ENCODE measurements at places on chromosomes 13 and 19.

DNA sequence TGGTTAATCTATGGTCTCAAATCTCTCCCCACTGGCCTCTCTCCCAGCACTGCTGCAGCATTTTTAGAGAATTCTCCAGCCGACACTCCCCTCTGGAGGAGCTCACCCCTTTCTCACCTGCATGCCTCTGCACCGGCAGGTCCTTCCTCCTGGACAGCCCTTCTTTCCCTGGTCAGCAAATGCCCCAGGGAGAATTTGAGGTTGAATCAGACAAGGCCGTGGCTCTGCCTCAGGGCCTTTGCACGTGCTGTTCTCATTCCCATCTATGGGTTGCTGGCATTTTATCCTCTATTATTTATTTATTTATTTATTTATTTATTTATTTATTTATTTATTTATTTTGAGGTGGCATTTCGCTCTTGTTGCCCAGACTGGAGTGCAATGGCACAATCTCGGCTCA, 1.4 kb upstream of the DOCK6 start:
- DNase-seq = no peak

GRCh38 chr19:12668932-12669269, 2.3 kb downstream of the WDR83 start:
- no peak for DNase-seq

- DNase-seq = no peak
Measured at GRCh38 chr19:23310729-23311211, 60.6 kb upstream of the ZNF724 start.

GRCh38 chr19:29771708-29772414, 39.9 kb upstream of the CCNE1 start:
- peak; percentile 42 for DNase-seq

GRCh38 chr19:55432241-55432959, 10.7 kb downstream of the SHISA7 start:
- no peak for DNase-seq

GRCh38 chr19:46659151-46660007, 1.6 kb downstream of the DACT3 start:
- DNase-seq = no peak

GRCh38 chr13:97369261-97369893, 64.6 kb upstream of the RAP2A start:
- no peak for DNase-seq

DNA sequence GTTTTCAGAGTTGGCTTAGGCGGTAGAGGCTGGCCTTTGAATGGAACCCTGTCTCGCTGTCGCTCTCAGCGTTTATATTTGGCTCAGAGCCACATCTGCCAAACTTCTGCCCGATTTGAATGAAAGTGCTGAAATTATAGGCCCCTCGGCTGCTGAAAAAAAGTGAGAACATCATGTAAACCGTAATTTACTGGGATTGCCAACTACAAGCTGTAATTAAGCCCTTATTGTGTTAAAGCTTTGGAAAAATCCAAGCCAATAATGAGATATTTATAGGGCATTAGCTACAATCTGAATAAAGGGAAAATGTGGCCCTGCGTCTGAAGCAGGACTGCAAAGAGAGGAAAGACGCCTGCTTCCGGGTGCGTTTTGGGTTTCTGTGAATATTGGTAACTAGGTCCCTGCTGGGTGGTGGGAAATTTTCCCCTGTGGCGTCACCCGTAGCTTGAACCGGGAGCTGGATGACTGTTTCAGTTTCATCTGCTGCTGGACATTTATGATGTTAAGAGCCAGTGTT, 9.9 kb downstream of the DNM2 start:
- DNase-seq = no peak

DNA sequence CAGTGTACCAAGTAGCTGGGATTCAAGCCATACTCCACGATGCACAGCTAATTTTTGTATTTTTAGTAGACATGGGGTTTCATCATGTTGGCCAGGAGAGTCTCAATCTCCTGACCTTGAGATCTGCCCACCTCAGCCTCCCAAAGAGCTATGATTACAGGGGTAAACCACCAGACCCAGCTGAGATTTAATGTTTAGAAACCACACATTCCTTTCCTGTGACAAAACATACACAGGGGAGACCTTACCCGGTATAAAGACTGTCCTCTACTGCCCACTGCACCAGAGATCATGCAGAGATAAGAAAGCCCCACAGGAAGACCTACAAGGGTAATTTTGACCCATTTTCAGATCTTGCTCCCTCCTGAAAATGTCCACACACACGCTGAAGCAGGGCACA, 22.8 kb upstream of the ZNF83 start:
- DNase-seq = no peak

- no peak for DNase-seq
Measured at GRCh38 chr13:79404361-79404760, 1.7 kb downstream of the RBM26 start.

- no peak for DNase-seq
Measured at GRCh38 chr19:2978166-2978767, 903 bp downstream of the TLE6 start.

GRCh38 chr13:23701636-23702035, 131.4 kb downstream of the TNFRSF19 start:
- DNase-seq = no peak

GRCh38 chr19:41699231-41699967, 9.0 kb upstream of the CEACAM5 start:
- DNase-seq = peak; percentile 15

DNA sequence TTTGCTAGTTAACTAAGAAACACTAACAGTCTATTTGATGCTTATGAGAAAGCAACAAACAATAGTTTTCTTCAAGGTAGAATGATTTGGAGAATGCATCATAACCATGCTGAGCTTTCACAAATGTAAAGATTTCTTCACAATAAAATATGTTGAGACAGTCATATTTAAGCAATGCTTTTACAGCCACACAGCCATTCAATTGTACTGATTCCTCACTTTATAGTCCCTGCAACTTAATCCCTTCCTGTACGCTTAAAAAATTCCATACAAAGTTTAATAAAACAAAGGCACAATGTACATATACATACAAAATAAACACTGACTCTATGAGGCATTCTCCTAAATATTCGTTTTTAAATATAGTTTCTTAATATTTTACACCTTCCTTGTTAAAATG, 4.7 kb upstream of the ACOD1 start:
- DNase-seq = no peak

- no peak for DNase-seq
Measured at GRCh38 chr13:106686163-106686562, 118.2 kb upstream of the ARGLU1 start.

DNA sequence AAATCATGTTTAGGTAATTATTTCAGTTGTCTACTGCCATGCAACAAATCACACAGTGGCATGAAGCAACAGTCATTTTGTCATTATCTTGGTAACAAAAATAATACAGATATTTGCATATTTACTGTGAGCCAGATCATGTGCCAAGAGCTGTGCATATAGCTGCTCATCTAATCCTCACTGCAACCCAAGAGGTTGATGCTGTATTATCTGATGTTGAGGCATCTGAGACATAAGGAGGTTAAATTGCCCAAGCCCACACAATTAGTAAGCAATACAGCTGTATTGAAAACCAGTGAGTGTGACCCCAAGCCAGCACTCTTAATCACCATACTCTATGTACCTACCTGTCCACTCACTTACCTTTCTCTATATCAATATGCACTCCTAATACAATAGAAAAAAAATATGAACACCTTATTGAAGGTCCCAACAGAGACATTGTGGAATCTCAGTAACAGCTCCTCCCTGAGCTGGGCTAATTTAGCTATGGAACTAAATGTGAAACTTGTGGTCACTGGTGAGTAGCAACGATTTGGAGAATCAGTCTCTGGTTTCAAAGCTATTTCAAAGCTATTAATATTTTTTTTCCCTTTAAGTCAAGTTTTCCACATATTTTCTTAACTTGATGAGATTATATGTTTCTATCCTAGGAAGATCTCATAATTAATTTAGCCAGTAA, 185.2 kb downstream of the KLF12 start:
- DNase-seq = no peak

- DNase-seq = no peak
Measured at GRCh38 chr19:46482631-46483030, 11.3 kb upstream of the PNMA8A start.

GRCh38 chr19:5170329-5170745, 170.3 kb downstream of the PTPRS start:
- DNase-seq = peak; percentile 77

DNA sequence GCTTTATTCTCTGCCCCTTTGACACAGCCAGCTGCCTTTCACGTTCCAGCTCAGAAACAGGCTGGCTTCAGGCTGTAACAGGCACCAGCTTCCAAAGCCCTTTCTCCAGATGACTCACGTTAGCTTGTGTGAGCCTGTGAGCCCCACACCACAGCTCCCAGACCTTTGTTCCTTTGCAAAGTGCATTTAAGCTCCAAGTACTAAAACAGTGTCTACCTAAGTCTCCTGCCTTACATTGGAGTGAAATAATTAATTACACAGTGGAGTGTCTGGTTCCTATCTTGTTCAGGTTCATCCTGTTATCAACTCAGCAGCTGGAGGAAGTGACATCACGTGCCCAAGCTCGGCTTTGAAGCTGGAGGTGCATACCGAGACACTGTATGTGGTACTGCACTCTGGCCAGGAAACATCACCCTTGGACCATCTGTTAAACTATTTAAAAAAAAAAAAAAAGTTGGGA, 475.8 kb downstream of the FOXO1 start:
- peak; percentile 66 for DNase-seq

- no peak for DNase-seq
Measured at GRCh38 chr19:51250786-51251467, at the start of gene SIGLECL1. Gene SIGLECL1 (plus strand): TSS chr19:51251080. CDS start chr19:51264073, 12,993 bp downstream.

- no peak for DNase-seq
Measured at GRCh38 chr13:111923439-111923838, 143.5 kb upstream of the SOX1 start.

- DNase-seq = no peak
Measured at GRCh38 chr13:28204043-28204442, 65.7 kb downstream of the PAN3 start.

- DNase-seq = no peak
Measured at GRCh38 chr19:18650468-18651041, 13.7 kb downstream of the KLHL26 start.

DNA sequence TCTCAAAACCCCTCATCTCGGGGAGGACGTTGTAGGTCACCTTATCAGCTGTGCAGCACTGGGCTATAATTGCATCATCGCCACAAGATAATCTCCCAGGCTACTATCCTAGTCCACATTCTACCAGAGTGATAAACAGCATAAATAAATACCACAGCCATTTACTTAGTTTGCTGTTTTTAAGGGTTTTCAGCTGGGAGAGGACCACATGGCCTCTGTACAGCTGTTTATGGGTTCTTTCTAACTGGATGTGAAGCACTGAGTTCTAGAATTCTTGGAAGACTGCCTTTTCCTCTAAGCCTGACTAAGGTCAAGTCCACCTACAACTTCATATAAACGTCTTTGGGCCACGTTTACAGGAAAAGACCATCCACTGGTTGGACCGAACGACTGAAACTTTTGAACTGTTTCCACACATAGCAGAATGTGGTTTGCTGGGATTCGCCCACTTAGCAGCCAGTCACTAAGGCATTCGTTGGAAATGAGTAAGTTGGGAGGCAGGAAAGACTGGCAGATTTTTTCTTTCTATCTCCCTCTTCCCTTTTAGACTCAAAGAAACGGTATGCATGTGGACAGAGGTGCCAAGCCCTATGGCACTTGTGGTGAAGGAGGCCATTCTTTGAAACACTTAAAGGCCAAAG, 752.5 kb upstream of the SGCG start:
- no peak for DNase-seq

- DNase-seq = no peak
Measured at GRCh38 chr13:19766591-19766990, 16.2 kb downstream of the PSPC1 start.

DNA sequence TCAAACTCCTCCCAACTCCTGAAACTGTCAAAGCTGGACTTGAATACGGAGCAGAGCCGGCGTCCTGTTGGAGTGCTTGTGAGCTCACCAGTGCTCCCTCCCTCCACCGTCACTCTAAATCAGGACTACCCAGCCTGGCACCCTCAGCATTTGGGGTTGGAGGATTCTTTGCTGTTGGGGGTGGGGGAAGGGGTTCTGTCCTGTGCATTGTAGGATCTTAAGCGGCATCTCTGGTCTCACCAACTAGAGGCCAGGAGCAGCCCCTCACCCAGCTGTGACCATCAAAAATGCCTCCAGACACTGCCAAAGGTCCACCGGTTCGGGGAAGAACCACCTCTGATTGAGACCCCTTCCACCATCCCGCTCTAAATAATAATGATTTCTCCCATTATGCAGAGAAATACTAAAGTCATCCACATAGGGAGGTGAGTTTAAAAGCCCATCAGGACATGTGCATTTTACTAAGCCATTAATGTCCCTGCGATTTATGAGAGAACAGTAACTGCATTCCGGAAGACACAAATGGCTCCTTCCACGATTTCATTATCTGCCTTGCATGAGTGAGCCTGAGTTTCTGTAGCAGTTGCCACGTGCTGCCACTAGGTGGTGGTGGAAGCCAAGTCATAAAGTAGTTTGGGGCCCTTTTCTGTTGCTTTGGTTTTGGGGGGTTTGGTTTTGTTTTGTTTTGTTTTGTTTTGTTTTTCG, 16.1 kb upstream of the USP29 start:
- DNase-seq = peak; percentile 57

GRCh38 chr19:40609561-40610395, 8.6 kb downstream of the LTBP4 start:
- DNase-seq = peak; percentile 96

- DNase-seq = no peak
Measured at GRCh38 chr19:41700381-41701195, 7.8 kb upstream of the CEACAM5 start.
